NCI-H187 treated with DMSO at 0.1 percent for 48 hours (cell line): ENCODE measurements at places on chromosomes 3 and 15.

GRCh38 chr3:13509059-13509815 is 29.1 kb downstream of the HDAC11 start:
- no peak for DNase-seq

- DNase-seq, result no peak
These were observed 2.9 kb downstream of the CADM2 start for GRCh38 chr3:84961521-84962255.

DNA sequence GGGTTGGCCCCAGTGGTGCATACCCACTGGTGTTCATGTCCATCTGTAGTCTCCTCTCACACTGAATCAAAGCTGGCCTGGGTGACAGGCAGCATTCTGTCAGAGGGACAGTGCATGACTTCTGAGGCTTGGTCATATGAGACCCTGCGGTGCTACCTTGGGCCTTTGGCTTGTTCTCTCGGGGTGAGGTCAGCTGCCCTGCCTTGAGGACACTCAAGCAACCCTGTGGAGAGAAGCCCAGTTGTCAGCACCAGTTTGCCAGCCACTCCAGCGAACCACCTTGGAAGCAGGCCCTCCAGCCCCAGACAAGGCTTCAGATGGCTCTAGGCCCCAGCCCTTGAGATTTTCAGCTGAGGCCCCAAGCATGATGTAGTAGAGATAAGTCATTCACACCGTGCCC is 16.9 kb upstream of the RAB7A start:
- no peak for DNase-seq

- DNase-seq, result no peak
These were observed 28.4 kb downstream of the SH3GL3 start for GRCh38 chr15:83475551-83475950.

DNA sequence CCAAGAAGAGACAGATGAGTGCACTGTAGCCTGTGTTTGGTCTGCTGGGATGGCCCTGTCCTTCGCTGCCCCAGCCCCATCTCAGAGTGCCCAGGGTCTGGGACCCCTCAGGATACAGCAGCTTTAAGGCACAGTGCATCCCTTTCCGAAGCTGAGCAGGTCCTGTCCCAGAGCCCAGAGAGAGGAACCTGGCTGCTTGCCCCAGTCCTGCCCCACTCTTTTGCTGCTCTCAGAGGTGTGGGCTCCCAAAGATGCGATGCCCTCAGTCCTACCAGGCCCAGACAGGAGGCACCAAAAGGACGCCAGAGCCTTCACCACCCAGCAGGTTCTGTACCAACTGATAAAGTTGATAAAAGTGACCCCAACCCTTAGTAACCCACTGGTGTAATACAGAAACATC is 8.2 kb downstream of the PLCD1 start:
- no peak for DNase-seq

- DNase-seq, result no peak
These were observed 124.9 kb downstream of the DNAJB8 start for GRCh38 chr3:128341659-128342395.

- DNase-seq, result no peak
These were observed 653.6 kb downstream of the NSUN3 start for GRCh38 chr3:94716326-94717018.

DNA sequence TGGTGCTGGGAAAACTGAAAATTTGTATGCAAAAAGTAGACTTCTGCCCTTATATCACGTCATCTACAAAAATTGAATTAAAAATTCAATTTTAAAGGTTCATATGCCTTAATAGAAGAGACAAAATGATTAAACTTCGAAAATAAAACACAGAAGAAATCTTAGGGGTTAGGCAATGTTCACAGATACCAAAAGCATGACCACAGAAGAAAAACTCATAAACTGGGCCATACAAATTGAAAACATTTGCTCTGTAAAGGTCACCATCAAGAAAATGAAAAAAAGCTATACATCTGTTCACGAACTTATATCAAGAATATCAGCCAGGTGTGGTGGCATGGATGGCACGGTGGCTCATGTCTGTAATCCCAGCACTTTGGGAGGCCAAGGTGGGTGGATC is 245.1 kb downstream of the PCCB start:
- no peak for DNase-seq

DNA sequence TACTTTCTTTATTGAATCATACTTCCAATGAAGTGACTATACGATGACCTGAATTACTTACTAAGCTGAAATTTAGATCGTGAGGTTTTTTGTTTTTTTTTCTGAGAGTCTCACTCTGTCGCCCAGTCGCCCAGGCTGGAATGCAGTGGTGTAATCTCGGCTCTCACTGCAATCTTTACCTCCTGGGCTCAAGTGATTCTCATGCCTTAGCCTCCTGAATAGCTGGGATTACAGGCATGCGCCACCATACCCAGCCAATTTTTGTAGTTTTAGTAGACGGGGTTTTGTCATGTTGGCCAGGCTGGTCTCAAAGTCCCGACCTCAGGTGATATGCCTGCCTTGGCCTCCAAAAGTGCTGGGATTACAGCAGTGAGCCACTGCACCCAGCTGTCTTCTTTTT is 28.7 kb downstream of the SPPL2A start:
- DNase-seq, result no peak

GRCh38 chr3:14577897-14578296 is 37.8 kb upstream of the GRIP2 start:
- no peak for DNase-seq
